CD4-positive, alpha-beta memory T cell (primary cell): ENCODE measurements at places on chromosomes 1 and 21.

DNA sequence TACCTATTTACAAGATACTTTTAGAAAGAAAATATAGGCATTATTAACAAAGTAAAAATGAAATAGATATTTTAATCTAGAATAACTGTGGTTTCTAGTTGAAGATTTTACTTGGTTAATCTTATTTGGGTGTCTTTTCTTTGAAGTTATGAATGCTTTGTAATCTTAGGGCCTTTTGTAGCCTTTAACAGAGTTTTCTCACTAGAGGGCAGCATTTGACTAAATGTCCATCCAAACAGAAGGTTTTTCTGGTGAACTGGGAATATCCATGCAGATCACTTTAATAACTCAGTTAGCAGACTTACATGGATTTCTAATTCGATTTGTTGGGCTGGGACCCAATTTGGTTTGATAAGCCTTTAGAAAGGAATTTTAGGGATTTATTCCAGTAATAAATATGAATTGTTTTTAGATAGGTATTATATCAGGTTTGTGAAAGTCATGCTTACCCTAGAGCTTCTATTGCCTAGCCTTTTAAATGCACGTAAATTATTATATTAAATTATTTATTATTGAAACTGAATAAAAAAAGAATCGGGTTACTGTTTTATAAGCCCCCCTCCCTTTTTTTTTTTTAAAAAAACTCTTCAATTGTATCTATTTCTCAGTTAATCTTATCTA lies 119.7 kb downstream of the ZNF326 start:
- H3K36me3 ChIP-seq = no peaks in the 10 kb centered on the region
- no peak overlapping the region for H3K27ac ChIP-seq
- peak; percentile 9 for DNase-seq
- H3K4me1 ChIP-seq = no peaks in the 10 kb centered on the region

- no peaks in the 10 kb centered on the region for H3K36me3 ChIP-seq
- no peak overlapping the region for H3K4me3 ChIP-seq
- DNase-seq = no peak
- H3K27ac ChIP-seq = no peak overlapping the region
- no peaks in the 10 kb centered on the region for H3K4me1 ChIP-seq
Observed at GRCh38 chr1:30603081-30603858, 120.1 kb downstream of the MATN1 start.

DNA sequence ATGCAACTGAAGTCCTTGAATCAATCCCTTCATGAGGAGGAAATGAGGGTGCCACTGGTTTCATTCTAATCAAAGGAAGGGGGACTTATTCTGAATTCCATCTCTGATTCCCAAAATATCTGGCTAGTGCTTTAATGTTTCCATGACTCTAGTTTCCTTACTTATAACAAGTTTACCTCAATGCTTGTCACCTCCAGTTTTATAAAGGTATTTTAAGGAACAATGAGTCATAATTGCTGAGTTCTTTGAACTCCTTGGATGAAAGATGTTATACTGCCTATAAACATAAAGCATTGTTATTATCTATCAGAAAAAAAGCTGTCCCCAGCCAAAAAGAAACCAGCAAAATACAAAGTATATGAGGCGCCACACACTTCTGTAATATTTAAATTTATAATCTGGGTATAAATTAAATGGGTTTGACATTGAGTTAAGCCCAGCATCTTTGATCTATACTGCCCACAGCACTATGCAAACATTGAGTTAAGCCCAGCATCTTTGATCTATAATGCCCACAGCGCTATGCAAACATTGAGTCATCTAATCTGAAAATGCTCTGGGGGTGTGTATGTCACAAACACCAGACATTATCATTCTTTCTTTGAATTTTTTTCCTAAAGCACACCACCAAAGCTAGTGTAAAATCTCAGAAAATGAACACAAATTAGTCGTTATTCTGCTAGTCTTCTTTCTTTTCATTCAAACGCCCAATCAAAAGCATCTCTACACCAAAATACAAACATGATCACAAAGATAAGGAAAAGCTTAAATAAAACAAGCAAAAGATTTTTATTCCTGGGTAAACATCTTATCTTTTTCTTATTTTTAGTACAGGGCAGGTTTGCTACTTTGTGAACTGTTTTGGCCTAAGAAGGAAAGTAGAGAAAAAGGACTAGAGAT lies 11.5 kb upstream of the CXADR start:
- H3K36me3 ChIP-seq = no peaks in the 10 kb centered on the region
- no peak overlapping the region for H3K4me3 ChIP-seq
- DNase-seq = no peak
- no peaks in the 10 kb centered on the region for H3K27me3 ChIP-seq
- no peaks in the 10 kb centered on the region for H3K4me1 ChIP-seq
- no peak overlapping the region for H3K27ac ChIP-seq

GRCh38 chr1:14794136-14794768 lies 195.8 kb downstream of the KAZN start:
- H3K4me3 ChIP-seq = no peak overlapping the region

- no peaks in the 10 kb centered on the region for H3K36me3 ChIP-seq
- no peak overlapping the region for H3K4me3 ChIP-seq
- no peak overlapping the region for H3K27ac ChIP-seq
- no peaks in the 10 kb centered on the region for H3K27me3 ChIP-seq
Observed at GRCh38 chr1:163161841-163162240, 40.9 kb downstream of the RGS5 start.
